Stimulated activated CD4-positive, alpha-beta T cell treated with anti-CD3 and anti-CD28 coated beads, Interleukin-1b, Interleukin-23, amount 100 ng/mL, for 24 hours (primary cell): ENCODE measurements at places on chromosomes 4 and X.

GRCh38 chrX:111695297-111695880, 14.4 kb downstream of the ALG13 start:
- no peak for DNase-seq

- no peak for DNase-seq
These were observed 5.5 kb upstream of the HSPA4L start for GRCh38 chr4:127776620-127777019.

- no peak for DNase-seq
These were observed 216.5 kb downstream of the PDHA2 start for GRCh38 chr4:96056346-96056934.

DNA sequence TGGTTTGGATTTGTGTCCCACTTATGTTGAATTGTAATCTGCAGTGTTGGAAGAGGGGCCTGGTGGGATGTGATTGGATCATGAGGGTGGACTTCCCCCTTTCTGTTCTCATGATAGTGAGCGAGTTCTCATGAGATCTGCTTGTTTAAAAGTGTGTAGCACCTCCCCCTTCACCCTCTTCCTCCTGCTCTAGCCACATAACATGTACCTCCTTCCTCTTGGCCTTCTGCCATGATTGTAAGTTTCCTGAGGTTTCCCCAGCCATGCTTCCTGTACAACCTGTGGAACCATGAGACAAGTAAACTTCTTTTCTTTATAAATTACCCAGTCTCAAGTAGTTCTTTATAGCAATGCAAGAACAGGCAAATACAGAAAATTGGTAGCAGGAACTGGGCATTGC, 138.7 kb downstream of the INPP4B start:
- DNase-seq, result no peak

- no peak for DNase-seq
These were observed 14.2 kb upstream of the MID1 start for GRCh38 chrX:10634392-10635161.

- no peak for DNase-seq
These were observed 308.8 kb upstream of the TECRL start for GRCh38 chr4:64718091-64718490.

GRCh38 chr4:40908297-40908696, 158.5 kb downstream of the NSUN7 start:
- no peak for DNase-seq

GRCh38 chr4:159944477-159944876, 841.6 kb downstream of the RAPGEF2 start:
- DNase-seq, result no peak

- no peak for DNase-seq
These were observed 49.7 kb upstream of the PRKX start for GRCh38 chrX:3763111-3763510.

DNA sequence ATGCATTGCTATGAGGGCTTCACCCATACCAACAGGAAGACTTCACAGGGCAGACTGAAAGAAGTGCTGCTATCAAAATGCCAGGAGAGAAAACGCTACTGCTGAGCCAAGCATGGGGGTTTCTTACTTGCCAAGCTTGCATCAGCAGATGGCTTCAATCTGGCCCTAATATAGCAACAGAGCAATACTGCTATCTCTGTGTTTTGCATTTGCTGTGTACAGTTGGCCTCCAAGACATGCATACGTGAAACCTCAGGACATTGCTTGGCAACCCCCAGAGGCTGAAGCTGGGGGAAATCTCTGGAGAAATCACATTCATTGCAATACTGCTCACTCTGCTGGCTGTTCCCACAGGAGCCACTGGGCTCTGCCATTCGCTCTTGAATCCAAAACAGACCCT, 127.2 kb upstream of the GPC4 start:
- no peak for DNase-seq

DNA sequence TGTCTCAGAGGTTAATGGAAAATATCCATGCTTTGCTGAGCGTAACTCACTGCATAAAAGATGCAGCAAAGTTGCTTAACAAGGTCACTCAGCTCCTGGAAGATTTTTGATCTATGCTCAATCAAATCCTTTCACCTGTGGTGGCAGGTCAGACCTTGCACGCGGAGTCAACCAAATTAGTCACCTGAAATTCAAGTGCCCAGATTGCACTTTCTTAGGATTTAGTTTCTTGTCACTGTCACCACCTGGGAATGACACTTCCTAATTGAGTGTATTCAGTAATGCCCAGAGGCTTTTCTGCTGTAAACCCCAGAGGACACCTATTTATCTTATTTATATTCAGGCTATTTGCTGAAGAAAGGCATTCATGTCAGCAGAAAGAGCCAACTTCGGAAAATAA, 215.8 kb upstream of the SMIM31 start:
- DNase-seq, result no peak

DNA sequence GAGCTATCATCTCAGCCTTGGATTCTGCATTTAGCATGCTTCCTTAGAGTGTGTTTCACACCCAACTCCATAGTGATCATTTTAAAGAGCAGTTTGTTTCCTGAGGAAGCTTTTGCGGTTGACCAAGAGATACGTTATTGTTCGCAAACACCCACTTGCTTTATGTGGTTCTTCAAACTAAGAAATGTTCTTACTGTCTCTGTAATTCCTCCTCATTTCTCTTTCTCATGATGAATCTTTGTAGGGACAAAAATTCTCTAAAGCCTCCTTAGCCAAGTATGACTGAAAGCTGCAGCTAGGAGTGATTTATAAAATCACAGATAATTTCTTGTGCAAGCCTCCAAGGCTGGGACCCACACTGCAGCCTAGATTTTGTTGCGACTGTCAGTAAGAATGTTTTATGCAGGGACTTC, 10.0 kb downstream of the TNIP3 start:
- DNase-seq, result no peak

- no peak for DNase-seq
These were observed 58.4 kb upstream of the TET2 start for GRCh38 chr4:105088110-105088879.

DNA sequence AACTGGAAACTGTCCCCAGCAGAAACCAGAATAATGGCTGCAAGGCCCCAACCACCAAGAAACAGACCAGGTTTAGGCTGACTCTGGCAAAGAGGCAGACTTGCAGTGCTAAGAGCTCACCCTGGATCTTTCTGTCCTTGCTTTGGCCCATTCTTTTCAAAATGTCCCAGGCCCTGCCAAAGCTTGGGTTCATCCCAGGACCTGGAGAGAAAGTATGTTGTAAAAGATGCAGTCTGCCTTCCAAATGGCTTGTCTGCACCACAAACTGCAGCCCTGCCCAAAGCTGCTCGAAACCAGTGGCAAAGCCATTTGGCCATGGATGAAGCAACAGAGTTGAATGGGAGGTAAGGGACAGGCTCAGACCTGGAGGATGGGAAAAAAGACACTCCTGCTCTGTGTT, 38.0 kb upstream of the LNX1 start:
- DNase-seq, result no peak

- no peak for DNase-seq
These were observed 158.2 kb upstream of the CPEB2 start for GRCh38 chr4:14844061-14844460.

- DNase-seq, result no peak
These were observed 83.3 kb downstream of the SNCA start for GRCh38 chr4:89753601-89754066.

DNA sequence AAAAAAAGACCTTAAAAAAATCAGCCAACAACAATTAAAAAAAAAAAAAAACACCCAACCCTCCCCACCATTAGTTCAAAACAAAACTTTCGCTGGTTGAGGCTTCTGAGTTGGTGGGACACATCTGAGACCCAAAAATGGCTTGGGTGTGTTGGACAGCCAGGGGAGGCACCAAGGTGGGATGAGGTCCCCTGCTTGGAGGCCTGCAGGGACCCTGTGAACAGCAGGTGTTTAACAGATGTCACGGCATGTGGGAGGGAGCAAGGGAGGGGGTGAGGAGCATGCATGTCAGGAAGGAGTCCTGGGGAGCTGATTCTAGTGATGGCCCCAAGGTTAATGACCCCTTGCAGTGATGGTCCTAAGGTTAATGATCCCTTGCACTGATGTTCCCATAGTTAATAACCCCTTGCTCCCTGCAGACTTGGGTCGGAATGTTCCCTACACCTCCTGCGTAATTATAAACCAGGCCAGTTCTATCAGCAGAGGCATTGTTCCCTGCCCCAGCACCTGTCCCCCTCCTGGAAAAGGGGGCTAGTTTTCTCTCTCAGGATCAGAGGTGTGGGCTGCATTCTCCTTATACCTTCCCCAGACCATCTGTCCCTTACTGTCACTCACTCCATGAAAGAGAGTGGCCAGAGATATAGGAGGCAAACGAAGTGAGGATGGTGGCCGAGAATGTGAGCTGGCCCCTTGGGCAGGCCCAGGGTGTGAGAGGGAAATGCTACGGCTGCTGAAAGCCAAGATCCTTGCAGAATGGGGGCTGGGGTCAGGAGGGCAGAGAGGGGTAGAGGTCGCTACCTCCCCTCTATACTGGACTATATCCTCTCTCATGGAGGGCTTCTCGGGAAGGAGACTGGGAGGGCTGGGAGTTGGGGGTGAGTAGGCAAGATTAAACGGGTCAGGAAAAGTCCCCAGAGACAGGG, 2.3 kb upstream of the FOXP3 start:
- DNase-seq, result no peak

GRCh38 chrX:100928660-100929613, at the start of gene XKRX:
Gene XKRX (minus strand): TSS chrX:100928917. CDS start chrX:100928304, 613 bp downstream.
- DNase-seq, result peak; percentile 20

DNA sequence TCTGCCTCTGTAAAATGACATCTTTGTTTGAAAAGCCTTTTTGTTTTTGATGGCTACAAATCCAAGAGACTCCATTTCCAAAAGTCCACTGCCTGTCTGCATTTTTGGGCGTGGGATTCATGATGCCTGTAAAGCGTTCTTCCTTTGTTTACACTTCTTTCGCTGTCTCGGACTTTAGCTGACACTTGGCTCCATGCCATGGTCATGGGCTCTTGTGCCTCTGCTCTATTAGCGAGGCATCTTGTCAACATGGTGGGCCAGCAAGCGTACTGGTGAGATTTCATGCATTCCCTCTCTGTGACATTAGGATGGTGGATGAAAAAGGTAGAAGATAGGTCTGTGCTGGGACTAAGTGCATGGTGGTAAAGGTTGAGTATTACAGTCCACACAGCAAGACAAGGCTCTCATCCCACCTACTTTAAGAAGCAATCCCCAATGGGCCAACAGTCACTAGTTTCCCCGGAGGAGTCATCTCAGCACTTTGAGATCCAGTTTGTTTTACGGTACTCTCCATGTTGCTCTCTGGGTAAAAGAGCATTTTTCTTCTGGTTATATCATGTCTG, 298.2 kb upstream of the KLF3 start:
- no peak for DNase-seq

DNA sequence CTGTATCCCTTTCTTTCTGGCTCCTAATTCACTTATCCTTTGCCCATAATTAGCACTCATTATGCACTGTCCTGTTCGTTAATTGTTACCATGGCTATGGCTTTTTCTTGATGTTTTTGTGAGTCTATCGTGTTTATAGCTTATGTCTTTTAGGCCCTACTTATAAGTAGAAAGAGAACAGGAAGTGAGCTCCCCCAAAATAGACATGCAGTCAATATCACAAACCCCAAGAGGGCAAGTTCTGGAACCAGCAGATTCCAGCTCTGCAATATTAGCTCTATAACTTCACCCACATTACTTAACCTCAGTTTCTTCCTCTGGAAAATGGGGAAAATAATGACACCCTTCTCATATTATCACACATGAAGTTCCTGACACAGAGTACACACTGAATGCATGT, 7.4 kb upstream of the HS3ST1 start:
- DNase-seq, result no peak
